Activated T-helper 2 cell treated with anti-CD3 and anti-CD28 coated beads, Interferon-gamma antibody, Interleukin-2, Interleukin-4, amounts not matched to agents 10 μg/mL and 5 μg/mL and 100 μg/mL, durations not matched to agents 14 hours and 24 hours and 36 hours (primary cell): ENCODE measurements at places on chromosomes 11 and 22. TPM values are rescaled to one million over a fixed set of nuclear protein-coding genes. Genes with fewer than 3 reads are reported as not detected.

EIF3M gene
- total RNA-seq: 315 and 317 TPM in 2 replicates

E2F8 gene
- total RNA-seq: 24.0 TPM in 2 replicates

DNA sequence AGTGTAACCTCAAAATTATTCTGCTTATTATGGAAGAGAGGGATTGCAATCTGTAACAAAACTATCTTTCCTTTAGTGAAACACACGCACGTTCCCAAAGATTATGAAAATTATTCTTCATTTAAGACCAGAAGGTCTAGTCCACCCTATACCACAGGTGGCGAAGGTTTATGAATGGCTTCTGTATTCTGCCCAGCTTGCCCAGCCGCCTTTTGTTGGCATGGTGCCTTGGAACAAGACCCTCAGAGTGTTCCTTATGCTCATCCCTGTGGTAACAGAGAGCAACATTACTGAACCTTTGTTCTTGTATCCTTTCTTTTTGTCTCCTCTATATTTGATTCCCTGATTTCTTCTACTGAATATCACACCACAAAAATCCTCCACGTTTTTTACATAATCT lies 116.4 kb downstream of the FAR1 start:
- DNase-seq: no peak

- peak; percentile 42 for DNase-seq
These were observed 33.6 kb downstream of the ASRGL1 start for GRCh38 chr11:62370743-62371440.

APOBEC3A gene
- total RNA-seq: not detected in 2 replicates

TESMIN gene
- total RNA-seq: 3.8 and 5.5 TPM in 2 replicates

GRCh38 chr22:39466228-39467006 lies 9.6 kb downstream of the MGAT3 start:
- DNase-seq: no peak

DNA sequence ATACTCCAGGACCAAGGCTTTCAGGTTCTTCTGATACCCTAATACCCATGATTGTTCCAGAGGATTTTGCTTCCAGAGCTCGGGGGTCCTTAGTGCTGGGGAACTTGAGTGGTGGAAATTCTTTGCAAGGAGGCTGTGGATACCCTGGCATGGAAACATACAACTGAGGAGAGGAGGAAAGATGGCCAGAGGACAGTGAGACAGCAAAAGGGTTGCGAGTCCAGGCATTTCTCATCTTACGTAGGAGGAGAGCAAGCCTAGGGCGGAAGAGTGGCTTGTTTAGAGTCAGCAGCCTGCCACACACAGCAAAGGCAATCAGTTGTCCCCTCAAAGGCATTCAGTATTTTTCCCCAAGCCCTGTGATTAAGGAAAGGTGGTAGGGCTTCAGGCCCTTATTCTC lies 73.5 kb downstream of the ADM start:
- no peak for DNase-seq

- DNase-seq: no peak
These were observed 4.5 kb downstream of the SCO2 start for GRCh38 chr22:50520826-50521453.

TCN1 gene
- 0.25 TPM in 1 of 2 replicates, not detected in the other for total RNA-seq

OR8B8 gene
- not detected in 2 replicates for total RNA-seq

DNA sequence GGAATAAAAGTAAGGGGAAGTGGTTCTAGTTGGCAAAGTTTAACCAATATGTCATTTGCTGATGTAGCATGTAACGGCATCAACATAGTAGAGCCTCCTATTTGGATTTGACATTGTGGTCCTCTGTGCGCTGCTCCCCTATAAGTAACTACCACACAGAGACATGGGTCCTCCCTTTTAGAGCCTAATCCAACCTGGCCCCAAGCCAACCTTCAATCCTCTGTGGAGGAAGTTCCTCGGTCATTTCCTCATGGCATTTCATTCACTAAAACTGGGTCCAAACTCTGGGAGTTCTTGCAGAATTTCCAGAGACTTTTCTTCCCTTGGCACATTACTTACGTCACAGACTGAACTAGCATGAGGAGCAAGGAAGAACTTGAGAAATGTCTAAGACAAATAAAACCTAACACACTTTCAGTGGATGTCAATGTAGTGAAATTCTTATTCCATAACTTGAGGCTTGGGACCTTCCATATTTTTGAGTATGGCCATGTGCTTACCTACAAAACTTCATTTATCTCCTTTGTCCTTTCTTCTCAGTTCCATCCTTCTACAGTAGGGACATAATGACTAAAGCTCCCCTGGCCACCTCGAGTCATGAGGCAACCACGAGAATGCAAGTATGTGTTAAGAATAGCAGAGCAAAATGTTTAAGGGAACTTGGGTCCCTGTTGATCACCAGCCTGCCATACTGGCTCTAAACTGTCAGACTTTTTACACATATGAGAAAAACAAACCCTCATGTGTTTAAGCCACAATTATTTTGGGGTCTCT lies 34.7 kb downstream of the MMP20 start:
- DNase-seq: no peak

DNA sequence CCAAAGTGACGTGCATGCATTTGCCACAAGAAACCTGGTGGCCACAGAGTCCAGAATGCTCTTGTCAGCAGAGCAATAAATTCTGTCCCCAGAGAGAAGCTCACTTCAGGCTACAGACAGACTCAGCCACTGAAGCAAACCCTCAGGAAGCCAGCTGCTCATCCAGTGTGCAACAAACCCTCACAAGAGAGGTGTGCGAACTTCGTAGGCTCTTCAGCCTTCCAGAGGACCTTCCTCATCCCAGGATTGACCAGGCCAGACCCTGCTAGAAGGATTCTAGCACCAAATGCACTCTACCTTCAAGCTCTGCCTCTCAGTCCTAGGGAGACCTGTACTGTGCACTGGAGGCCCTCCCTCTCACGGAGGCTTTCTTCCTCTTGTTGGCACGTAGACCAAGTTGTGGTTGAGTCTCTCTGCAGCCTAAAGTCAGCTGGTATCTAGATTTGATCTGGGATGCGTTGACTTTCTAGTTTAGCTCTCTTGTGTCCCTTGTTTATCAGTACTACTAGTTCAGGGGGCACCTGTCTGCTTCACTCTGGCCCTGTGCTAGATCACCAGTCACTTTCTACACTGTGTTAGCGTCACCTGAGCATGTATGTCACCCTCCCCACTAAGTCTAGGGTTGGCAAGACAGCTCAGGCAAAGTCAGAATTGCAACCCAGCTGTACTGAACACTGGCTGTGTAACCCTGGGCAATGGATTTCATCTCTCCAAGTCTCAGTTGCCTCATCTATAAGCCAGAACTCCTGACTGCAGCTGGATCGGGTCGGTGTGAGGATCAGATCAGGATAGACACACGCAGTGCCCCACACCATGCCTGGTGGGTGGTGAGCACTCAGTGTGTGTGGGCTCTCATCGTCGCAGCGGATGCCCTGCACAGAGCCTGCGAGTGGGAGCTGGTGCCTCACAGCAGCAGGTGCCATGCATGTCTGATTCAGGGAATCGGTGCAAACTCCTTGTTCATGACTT lies 22.1 kb upstream of the TMPRSS13 start:
- peak; percentile 51 for DNase-seq

GRCh38 chr22:42343531-42344081 lies 73.2 kb upstream of the TCF20 start:
- no peak for DNase-seq

DNA sequence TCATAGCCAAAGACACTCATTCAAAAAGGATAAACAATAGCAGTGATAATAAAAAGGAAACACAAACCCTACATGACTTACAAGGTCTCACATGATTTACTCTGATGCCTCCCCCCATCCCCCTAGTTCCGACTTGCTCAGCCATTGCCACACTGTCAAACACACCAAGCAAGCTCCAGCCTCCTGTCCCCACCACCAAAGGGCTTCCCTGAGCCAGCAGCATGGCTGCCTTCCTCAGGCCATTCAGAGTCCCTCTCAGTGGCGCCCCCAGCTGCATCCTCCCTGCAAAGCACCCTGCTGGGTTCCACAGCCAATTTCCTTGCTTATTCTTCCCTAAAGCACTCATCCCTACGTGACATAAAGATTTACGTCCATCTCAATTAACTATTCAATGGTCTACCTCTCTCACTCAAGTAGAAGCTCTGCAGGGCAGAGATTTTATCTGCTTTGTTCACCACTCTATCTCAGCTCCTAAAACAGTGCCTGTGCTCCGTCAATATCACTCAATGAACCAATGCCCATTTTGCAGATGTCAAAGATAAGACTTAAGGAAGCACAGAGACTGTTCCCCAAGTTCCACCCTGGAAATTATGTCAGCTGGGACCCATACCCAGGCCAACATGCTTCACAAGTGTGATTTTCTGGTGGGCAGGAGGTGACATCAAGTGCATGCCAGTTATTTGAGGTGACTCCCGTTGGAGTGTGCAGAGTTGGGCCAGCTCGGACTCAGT lies 106.9 kb downstream of the SYN3 start:
- no peak for DNase-seq

DNA sequence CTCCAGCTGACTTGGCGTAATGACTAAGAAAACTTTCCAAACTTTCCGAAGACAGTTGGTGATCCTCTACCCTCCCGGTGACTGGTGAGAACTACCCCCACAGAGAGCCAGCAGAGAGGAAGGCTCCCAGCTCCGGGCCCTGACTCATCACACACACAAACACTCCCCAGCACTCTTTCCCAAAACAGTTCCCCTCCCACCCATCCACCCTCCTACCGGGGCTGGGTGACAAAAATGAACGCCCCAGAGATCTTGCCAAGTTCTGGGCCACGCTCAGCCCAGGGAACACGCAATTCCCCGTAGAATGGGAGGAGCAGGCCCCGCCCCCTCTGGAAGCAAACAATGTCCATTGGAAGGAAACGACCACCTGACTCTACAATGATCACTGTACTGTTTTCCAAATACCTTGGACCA lies 21.3 kb upstream of the JAM3 start:
- no peak for DNase-seq

CALCA gene
- total RNA-seq: not detected in 2 replicates

DNA sequence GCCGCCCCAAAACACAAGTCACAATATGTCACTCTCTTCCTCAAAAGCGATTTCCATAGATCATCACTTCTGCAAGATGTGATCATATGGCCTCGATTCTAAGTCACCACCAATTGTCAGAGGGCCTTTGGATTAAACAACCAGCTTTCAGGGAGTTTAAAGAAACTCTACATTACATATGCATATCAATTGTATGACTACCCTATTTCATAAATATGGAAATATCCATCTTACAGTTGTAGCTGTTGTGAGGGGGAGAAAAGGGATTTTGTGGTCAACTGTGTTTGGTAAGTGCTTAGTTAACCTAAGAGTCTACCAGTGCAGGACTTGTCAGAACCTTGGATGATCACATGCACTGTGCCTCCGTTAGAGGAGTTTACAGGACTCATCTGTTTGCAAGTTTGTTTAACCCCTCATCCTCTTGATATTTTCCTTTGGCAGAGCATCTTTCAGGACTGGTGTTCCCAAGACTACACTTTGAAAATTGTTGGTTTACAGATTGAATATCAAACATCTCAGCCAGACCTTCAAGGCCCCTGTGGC lies 99.9 kb downstream of the CHST1 start:
- DNase-seq: no peak

NLRP14 gene
- 0.28 and 0.39 TPM in 2 replicates for total RNA-seq

- DNase-seq: no peak
These were observed 57.8 kb downstream of the PPFIBP2 start for GRCh38 chr11:7571640-7572000.

GRCh38 chr11:57474803-57475115 lies 14.4 kb downstream of the RTN4RL2 start:
- no peak for DNase-seq

DNA sequence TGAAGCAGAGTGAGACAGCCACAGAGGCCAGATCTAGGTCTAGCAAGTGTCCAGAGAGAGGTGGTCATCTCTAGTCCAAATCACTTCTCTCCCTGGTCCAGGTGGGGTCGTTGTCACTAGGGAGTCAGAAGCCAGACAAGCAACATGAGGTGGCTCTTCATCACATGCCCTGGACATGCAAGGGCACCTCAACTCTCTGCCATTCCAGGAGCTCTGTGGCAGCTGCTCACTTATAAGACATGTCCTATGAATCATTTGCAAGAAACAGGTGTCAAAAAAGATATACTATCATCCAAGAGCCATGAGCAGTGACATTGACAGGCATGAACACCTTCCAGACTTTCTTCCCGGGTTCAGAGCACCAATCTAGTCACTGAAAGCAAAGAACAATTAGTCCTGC lies 130.8 kb downstream of the GALNT18 start:
- DNase-seq: no peak

DNA sequence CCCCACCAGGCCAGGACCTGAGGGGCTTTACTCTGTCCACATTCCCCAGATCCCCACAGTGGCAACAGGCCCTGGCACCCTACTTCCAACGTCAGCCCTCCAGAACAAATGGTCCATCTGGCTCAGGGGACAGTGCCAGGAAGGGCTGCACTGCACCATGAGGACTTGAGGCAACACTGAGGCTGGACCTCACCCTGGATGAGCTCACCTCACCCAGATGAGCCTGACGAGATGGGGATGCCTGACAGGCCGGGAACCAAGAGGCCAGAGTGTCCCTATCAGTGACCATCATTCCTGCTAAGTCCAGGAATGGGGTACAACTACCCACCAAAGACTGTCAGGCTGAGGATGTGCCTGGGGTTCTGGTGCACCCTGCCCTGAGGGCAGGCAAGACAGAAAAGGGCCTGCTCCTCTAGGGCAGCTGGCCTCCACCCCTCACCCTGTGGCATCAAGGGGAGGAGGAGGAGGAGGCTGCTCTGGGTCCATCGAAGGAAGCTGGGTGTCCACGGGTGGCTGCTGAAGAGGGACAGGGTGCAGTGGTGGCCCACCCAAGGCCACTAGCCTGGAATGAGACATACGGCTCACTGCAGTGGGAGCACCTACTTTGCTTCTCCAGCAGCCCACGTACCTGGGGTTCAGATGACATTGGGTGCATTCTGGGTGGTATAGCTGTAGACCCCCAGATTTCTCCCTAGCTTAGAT lies 14.6 kb downstream of the RSPH14 start:
- DNase-seq: no peak

GRCh38 chr11:3849297-3849874 lies 6.1 kb upstream of the STIM1 start:
- DNase-seq: no peak

GRCh38 chr11:128913806-128914205 lies 22.6 kb downstream of the KCNJ5 start:
- no peak for DNase-seq

- DNase-seq: no peak
These were observed 214.4 kb upstream of the BLID start for GRCh38 chr11:122330279-122330965.

DNA sequence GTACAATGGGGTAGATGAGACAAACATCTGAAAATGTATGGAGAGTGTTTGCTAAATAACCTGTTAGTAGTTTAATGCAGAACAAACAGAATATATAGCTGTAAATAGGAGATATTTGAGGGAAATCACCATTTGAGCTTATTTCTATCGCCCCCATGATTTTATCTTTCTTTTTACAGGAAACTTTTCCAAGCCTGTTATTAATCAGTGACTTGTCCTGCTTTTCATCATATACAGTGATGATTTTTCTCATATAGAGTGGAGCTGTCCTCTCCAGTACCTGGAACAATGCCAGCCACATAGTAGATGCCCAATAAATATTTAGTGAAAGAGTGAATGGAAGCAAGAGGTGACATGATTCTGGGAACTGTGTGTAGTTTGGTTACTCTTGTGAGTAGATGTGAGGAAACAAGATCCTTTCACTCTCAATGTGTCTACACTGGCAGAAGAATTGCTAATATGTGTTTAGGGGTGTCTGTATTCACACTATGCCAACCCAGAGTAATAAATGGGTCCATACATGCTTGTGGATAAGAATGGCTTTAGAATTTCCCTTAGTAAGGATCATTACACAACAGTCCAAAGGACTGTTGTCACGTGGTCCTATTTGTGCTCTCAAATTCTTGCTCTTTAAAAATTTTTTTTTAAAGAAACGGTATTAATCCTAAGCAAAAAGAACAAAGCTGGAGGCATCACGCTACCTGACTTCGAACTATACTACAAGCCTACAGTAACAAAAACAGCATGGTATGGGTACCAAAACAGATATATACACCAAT lies 2.3 kb upstream of the PTS start:
- no peak for DNase-seq
